Hematopoietic multipotent progenitor cell treated with erythropoietin and hydrocortisone succinate and interleukin-3 and kit ligand, for 15 days (in vitro differentiated cells): ENCODE measurements at places on chromosomes 1 and 21.

GRCh38 chr21:15063081-15063813 lies 1.6 kb downstream of the NRIP1 start:
- no peak for DNase-seq

DNA sequence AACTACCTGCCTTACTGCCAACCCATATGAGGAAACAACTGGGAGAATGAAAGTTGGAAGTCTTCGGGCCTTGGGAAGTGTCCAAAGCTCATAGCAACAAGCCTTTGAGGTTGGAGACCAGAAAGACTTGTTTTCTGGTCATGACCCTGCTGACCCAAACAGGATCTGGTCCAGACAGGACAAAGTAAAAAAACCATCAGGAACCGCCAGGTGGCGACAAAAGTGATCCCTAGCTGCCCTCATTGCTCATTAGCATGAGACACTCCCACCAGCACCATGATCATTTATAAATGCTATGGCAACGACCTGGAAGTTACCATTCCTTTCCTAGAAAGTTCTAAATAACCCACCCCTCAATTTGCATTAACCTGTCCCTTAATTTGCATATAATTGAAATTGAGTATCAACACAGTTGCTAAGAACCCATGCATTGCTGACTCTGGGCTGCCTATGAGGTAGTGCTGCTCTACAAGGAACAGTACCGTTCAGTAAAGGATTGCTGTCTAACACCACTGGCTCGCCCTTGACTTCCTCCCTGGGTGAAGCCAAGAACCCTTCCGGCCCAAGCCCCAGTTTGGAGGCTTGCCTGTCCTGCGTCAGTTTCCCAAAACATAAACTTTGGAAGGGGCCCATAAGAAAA lies 89.0 kb downstream of the URB2 start:
- DNase-seq, result peak; percentile 76

DNA sequence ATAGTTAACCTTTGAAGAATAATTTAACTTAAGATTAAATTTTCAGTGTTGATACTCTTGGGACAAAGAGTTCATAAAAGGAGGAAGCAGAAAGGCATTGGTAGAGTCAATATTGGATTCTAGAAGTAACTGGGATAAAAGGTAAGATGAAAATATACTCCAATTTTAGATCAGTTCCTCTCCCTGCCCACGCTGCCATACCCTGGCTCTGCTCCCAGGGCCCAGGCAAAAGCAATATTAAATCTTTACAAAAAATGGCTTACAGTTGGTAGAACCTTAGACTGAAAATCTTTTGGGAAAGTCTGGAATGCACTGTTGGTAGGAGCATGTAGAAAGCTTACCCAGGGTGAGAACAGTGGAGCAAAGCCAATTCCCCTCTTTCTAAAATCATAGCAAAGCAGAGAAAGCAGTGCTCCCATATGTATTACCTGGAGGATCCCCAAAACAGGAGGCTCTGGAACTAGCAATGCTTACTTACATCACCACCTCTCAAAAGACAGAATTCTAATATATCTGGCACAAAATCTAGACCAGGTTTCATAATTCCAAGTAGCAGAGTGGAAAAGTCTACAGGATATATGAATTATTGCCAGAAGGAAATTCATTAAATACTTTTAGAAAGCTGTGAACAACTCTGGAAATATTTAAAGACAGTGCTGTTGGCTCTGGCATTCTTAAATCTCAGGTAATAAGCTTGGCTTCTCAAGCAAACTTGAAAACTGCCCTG lies 24.5 kb downstream of the KIAA0319L start:
- no peak for DNase-seq

DNA sequence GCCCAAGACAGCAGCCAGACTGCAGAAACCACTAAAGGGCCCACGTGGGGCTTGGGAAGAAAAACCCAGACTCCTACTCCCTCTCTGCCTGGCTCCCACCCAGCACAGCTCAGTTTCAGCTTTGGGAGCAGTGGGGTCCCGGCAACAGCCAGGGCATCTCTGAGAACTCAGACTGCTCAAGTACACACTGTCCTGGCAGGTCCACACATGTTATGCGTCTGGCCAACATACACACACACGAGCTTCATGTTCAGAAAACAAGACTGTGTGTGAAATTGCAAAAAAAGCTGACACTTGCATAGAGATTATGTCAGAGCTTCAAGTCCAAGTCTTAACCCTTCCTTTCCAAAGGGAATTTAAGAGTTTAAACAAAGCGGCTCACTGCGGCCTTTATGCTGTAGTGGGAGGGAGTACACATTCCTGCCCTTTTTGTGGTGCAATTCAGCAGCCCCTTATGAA lies 136.6 kb upstream of the CD34 start:
- no peak for DNase-seq

DNA sequence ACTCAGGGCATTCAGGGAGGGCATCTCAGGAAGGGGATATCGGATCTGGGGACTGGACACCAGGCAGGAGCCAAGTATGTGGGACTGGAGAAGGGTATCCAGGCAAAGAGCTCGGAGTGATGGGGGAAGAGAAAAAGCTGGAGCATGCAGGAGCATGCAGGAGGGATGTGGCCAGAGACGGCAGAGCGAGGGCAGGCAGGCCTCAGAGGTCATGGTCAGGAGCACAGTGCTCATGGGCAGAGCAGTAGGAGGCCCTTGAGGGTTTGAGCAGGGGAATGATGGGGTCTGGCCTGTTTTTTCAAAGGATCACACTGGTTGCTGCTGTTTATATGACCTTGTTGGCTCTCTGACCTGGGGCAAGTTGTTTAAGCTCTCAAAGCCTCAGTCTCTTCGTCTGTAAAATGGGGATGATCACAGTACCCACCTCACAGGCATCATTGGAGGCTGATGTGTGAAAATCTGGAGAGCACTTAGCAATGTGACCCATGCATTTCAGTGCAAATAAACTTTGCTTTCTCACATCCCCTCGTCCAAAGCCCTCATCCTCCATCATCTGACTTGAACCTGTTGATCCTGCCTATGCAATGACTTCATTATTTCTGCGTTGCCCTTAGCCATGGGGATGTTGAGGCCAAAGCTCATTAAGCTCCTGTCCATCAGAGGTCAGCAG lies 273.1 kb downstream of the MATN1 start:
- no peak for DNase-seq

DNA sequence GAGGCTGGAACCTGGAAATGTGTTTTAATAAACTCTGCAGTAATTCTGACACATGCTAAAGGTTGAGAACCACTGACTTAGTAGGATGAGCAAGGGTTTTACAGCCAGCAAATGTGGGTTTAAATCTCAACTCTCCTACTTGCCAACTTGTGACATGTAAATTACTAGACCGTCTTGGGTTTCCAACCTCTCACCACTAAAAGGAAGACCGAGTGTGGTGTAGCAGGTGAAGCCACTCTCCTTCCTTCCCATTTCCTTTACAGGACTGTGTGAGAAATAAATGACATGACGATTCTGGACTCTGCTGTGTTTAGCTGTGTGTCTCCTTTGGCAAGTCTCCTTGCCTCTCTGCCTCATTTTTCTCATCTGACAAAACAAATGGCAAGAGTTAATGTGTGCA lies 49.5 kb upstream of the DNAJC6 start:
- DNase-seq, result peak; percentile 17

DNA sequence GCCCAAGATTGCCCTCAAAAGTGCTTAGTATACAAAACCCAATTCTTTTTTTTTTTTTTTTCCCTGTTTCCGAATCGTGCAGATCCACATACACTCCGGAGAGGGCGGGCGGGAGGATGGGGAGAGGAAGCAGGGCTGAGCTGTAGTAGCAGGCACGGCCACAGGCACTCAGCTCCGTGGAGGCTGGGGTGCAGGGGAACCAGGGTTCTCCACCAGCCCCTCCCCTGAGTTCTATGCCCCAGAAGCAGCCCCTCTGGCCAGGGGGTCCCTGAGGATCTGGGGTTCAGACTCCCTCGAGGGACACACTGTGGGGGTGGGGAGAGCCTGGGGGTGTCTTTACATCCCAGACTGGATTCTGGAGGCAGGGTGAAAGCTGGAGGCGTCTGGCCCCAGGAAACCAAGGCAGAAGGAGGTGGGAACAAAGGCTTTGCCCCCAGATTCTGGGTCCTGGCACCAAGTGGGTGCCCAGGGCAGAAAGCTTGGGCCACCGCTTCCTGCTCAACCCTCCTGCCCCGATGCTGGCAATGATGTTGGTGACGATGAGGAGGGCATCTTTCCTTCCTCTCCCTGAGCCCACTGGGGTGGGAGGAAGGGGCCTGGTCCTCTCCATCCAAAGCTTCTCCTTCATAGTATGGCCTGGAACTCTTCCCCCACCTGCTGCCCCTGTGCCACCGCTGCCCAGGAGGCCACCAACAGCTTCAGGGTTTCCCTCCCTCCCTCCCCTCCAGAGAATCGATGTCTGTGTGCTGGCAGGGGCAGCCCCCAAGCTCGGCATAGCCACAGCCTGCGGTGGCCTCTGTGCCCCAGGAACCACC lies 106.4 kb upstream of the TARDBP start:
- DNase-seq, result no peak

DNA sequence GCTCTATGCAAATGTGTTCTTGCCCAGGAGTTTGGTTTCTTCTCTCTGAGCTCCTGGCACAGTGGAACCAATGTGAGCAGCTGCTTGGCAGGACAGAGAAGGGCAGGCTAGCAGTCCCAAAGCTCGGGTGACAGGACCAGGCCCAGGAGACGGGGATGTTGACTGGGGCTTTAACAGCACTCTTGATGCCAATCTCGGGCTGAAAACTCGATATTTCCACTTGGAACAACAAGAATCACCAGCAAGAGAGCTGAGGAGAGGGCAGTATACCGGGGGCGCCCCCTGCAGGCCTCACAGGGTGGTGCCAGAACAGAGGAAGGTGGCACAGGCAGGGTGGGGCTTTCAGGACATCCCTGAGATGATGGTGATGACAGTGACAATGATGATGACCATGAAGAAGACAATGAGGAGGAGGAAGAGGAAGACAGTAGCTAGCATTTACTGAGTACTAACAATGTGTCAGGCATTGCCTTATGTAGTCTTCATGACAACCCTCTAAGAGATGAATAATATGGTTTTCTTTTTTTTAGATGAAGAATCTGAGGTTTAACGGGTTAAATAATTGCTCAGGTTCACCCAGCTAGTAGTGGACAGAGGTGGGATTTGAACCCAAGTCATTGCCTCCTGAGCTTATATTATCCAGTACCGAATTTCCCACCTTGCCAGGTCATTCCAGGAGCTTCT lies 2.7 kb upstream of the KCNJ9 start:
- peak; percentile 60 for DNase-seq

DNA sequence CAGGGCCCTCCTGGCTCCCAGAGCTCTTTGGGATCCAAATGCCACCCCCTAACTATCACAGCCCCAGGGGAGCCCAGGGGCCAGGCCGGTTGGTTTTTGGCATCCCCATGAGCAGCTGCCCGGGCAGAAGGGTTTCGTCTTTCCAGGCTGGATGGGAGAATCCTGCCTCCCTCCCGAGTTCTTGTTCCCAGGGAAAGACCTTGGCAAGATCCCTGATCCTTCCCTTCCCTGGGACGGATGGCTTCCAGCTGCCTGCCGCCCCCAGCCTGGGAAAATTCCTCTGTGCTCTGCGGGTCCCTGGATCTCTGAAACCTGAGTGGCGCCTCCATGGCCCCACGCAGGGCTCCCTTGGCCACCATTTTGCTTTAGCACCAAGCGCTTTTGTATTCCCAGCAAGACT lies 55.6 kb downstream of the TAS1R2 start:
- no peak for DNase-seq

- peak; percentile 26 for DNase-seq
Measured at GRCh38 chr1:7783178-7783711, 846 bp upstream of the PER3 start.

DNA sequence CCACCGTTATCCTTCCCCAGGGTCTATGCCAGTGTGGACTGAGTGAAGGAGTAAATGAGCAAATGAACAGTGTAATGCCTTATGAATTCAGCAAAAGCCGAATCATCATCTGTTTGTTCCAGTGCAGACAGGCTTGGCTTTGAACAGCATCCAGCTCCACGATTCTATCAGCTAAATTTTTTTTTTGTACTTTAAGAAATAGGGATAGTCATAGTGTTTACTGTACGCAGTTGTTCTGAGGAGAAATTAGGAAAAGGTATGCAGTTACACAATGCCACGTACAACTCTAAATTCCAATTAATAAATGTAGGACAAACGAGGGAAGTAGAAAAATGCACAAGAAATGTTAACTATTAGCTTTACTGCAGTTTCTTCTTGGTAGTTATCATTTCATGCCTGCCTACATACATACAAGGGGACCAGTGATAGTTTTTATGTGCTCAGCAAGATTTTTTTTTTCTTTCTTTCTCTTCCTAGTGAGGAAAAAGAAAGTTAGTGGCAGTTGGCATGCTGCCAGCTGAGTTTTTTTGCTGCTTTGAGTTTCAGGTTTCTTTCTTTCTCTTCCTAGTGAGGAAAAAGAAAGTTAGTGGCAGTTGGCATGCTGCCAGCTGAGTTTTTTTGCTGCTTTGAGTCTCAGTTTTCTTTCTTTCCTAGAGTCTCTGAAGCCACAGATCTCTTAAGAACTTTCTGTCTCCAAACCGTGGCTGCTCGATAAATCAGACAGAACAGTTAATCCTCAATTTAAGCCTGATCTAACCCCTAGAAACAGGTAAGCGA lies at the start of gene IFI44L:
Gene IFI44L, plus strand, starts transcription at position 646 of the 777 bp plus-strand sequence. CDS start 7,468 bp downstream, outside the sequence.
- no peak for DNase-seq

DNA sequence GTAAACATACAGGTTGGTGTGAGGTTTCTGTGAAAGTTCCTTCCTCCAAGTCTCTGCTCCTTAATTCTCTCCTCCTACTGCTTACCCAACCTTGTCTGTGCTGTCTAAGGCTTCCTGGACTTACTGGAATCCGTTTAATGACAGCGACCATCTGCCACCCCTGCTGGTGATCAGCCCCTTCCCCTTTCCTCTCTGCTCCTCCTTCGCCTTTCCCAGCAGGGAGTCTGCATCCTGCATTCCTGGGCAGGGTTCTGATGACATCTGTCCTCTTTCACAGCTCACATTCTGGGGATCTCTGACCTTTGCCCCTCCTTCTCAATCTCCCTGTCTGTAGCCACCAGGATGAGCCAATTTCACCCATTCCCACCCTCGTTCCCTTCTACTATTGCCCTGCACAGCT lies 66.5 kb downstream of the KIRREL1 start:
- DNase-seq, result no peak

DNA sequence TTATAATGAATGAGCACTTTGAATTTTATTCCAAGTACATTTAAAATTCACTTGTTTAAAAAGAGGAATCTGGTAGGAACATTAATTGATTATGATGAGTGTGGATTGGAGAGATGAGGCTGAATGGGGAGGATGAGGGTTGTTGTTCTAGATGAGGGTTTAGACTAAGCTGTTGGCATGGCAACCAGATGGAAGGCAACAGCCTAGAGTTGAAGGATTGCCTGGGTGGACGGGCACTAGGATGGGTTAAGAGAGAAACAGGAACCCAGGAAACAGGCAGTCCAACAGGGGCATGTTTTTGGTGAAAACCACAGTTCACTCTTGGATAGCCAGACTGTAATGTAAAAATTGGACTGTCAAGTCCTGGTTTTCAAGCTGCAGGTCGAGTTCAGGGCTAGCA lies 125.5 kb downstream of the CHRM3 start:
- no peak for DNase-seq

GRCh38 chr1:52189898-52190480 lies 48.1 kb downstream of the ZFYVE9 start:
- DNase-seq, result no peak

GRCh38 chr1:77282866-77283539 lies 1.2 kb downstream of the AK5 start:
- no peak for DNase-seq

- no peak for DNase-seq
Measured at GRCh38 chr1:4322881-4323280, 331.5 kb upstream of the AJAP1 start.
